ENCODE measurements at places on chromosomes 3 and 15. TPM values are rescaled to one million over a fixed set of nuclear protein-coding genes. Genes with fewer than 3 reads are reported as not detected.

The BBX gene
- 51.6 TPM for total RNA-seq

The HRG gene
- not detected for total RNA-seq

DNA sequence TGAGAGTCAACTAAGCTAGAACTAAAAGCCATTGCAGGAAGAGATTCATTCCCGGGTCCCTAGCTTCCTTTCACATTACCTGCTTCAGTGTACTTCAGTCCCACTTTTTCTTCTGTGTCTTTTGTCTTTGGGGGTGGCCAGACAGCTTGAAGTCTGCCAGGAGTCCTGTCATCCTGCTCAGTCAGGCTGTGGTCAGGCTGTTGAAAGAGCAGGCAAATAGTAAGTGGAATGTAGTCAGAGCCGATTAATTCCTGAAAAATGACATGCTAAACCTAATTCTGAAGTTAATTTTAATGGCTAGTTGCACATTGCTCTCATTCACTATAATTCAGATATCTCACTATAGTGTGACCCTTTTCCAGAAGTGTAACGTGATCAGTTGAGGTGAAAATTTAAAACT lies 129.6 kb downstream of the FMN1 start:
- no peak for DNase-seq
- no peak overlapping the region for H3K27ac ChIP-seq
- H3K36me3 ChIP-seq: no peaks in the 10 kb centered on the region
- no peak overlapping the region for H3K4me3 ChIP-seq

DNA sequence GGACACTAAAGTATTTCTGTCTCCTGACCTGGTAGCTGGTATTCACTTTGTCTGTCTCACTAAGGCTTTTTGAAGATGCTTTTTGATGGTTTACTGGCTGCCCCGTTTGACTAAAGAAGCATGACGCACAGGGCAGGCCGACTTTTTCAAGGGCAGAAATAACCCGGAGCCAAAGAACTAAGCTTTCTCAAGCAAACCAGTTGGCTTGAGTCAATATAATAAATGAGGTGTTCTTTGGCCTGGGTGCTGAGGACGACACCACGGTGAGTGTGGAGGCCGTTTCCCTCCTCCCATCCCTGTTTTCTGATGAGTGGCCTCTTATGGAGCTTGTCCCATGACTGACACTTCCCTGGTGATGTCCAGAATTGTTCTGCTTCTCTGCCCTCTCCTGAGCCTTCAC lies 220.9 kb downstream of the ITPR1 start:
- no peaks in the 10 kb centered on the region for H3K36me3 ChIP-seq
- H3K27me3 ChIP-seq: peaks cover 3% of the 10 kb centered on the region
- no peak for DNase-seq
- H3K4me1 ChIP-seq: peaks cover 10% of the 10 kb centered on the region
- no peak overlapping the region for H3K27ac ChIP-seq

All from neural crest cell (in vitro differentiated cells).